ENCODE measurements at places on chromosomes 5 and 9.

DNA sequence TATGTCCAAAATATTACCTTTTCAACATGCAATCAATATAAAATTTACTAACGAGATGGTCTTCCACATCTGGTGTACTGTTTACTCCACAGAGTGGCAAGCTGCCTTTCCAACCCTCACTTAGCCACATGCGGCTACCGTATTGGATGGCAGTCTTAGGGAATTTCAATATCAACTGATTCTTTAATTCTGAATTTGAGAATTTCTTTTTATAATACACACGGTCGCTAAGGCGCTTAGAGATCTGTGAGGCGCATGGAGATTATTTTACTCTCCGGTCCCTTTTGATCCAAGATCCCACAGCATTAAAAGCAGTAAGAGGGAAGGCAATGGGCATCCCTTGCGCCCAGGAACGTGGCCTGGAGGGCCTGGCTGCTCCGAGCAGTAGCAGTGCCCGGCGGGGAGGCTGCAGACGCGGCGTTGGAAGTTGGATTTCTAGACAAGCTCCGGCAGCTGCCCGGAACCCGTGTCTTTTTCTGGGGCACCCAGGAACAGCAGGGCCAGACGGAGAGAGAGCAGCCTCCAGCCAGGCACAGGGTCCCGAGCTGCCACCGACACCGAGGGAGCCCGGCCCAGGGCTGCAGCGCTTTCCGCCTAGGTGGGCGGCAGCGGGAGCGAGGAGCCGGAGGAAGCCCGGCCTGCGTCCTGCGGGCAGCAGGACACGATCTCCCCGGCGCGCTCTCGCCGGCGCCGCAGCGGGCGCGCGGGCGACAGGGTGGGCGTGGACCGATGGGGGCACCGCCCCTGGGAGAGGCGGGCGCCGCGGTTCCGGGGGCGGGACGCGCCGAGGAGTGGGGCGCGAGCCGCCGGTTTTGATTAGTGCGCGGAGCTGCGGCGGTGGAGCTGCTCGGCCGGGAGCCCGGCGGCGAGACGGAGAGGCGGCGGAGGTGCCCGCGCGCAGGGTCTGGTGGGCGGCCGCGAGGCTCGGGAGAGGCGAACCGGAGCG, at the start of gene UGCG:
UGCG (plus strand) TSS at position 819 of the 946 bp plus-strand sequence. CDS start 402 bp downstream, outside the sequence.
- peak; percentile 86 for DNase-seq

- no peak for DNase-seq
These were observed 111.0 kb upstream of the PTCH1 start for GRCh38 chr9:95627802-95628201.

GRCh38 chr9:131817073-131817472, 77.2 kb upstream of the RAPGEF1 start:
- DNase-seq, result no peak

DNA sequence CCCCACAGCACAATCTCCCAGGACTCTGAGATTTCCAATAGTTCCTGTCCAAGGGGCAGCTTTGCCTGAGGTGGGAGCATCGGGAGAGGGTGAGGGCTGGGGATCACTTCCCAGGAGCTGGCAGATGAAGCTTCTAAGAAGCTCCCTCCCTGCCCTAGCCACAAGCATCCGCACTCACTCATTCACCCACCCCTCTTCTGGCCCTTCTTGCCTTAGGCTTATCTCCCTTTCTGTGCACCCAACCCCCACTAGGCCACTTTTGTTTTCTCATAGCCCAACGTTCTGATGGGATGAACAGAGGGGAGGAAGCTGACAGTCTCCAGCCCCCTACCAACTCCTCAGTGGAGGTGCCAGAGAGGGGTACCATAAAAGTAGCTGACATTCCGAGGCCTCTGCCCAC, 3.7 kb upstream of the PCDH1 start:
- no peak for DNase-seq

DNA sequence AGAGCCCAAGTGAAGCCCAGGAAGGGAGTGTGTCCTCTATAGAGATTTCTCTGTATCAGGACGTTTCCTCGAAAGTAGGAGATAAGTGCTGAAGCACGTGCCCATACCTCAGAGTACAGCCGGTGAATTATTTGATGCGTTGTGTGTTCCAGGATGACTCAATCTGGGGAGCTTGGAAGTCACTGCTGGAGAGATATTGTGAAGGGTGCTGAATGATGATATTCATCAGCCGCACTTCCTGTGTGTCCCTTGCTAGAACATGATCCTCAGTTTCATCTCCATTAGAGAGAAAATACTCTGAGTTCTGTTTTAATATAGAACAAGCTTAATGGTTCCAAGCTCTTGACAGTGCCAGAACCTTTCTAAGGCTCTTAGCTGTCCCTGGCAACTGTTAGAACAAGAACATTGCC, 402.3 kb upstream of the ADAMTSL1 start:
- no peak for DNase-seq

GRCh38 chr5:180173875-180174586, 35.0 kb downstream of the RASGEF1C start:
- no peak for DNase-seq

DNA sequence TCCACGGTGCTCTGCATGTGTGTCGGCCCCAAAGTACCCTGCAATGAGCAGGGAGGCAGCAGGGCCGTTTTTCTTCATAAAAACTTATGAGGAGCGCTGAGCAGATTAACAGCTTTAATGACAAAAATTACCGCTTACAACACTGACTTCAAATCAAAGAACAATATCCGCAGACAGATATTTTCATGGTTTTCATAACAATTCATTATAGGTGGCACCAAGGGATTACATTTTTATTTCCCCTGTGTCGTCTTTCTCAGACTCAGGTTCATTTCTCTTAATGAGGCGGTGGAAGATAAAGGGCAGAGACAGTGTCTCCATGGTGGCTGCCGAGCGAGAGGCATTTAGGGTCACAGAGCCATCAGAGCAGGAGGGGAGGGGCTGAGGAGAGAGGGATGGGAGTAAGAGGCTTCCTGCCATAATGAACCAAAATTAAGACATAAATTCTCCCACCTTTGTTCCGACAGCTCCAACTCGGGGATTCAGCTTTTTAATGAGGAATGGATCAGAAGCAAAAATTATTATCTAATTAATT, 240.7 kb upstream of the CLINT1 start:
- no peak for DNase-seq

DNA sequence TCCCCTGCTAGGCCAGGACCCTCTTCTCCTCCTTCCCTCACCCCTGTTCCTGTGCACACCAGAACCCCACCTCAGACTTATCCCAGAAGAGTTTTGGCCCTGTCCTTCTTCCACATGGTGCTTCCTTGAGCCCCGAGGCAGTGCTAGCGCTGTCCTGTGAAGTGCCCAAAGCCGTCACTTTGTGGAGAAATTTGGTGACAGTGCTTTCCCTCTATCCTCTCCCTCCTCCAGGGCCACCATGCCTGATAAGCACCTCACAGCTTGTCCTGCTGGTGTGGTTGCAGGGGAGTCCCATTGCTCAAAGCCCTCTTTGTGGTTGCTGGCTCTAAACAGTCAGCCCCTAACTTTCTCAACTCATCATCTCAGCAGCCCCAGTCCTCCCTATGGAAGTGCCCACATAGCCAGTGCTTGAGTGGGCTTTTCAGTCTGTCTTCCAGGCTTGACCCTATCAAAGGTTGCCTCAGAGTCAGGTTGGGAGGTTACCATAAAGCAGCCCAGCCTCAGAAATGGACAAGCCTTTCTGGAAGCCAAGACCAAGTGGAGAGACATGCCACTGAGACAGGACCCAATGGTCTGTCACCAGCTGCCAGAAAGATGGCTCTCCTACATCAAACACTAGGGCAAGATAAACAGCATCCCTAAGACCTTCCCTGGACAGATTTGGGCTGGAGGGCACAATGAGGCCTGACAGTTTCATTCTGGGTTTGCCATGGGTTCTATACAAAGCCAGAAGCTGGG, 18.0 kb downstream of the IGIP start:
- DNase-seq, result no peak

DNA sequence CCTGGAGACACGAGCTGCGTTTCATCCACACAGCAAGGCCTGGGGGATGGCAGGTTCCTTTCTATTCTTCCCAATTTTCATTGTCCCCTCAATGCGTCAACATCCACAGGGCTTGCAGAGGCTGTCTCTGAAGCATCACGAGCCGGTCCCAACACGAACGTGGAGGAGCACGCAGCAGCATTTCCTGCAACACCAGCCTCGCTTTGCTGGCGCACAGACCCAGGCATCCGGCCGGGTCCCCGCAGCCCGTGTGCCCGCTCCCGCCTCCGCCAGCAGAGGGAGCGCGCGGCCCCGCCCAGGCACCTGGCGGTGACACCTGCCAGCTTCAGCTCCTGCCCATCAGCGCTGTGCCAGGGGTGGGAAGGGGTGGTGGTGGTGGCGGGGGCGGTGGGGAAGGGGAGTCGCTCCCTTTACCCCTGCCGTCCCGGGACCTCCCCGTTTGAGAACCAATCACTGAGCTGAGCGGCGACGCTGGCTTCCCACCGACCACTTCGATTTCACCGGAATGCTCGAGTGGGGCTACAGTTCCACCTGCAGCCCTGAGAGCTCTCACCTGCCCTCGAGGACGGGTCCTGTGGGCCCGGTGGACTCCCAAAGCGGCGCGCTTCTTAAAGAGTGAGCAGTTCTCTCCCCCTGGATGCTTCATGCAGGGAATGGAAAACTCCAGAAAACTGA, 464.5 kb downstream of the ICE1 start:
- DNase-seq, result peak; percentile 1
